ENCODE measurements at places on chromosomes 1 and 21.

- DNase-seq: no peak
Measured at GRCh38 chr21:38852278-38852677, 46.5 kb downstream of the ETS2 start.

- DNase-seq: no peak
Measured at GRCh38 chr21:27206368-27206982, 239.6 kb upstream of the ADAMTS5 start.

DNA sequence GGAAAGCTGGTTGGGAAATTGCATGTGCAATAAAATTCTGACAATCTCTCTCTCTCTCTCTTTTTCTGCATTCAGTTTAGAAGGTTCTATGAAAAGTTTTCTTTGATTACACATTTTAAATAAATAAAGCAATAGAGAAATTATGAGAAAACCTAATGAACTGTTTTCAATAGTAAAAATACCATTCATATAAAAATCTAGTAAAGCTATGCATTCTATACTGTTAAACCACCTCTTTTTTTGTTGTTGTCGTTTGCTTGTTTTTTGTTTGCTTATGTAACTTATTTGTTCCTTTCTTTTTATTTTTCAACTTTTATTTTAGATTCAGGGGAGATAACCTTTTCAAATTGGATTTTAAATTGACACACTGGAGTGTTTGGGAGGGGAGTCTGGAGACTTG lies 14.1 kb upstream of the OR2B11 start:
- DNase-seq: no peak

DNA sequence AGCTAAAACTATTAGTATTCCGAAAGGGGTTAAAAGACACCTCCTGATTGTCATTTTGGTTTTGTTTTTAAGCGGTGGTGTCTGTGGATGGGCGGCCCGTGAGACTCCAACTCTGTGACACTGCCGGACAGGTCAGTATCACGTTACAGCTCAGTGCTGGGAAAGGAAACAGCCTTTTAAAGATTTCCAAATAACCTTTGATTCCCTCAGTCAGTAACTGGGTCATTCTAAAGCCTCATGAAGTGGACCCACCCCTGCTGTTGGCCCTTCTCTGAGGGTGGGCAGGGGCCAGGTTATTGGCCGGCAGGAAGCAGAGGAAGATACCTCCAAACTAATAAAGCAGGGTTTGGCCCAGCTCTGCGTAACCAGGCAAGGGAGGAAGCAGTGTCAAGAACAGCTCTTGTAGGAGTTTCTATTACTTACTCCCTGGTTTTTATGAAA lies 2.3 kb downstream of the RHOU start:
- no peak for DNase-seq

GRCh38 chr1:49102752-49103151 lies 326.1 kb upstream of the BEND5 start:
- no peak for DNase-seq

DNA sequence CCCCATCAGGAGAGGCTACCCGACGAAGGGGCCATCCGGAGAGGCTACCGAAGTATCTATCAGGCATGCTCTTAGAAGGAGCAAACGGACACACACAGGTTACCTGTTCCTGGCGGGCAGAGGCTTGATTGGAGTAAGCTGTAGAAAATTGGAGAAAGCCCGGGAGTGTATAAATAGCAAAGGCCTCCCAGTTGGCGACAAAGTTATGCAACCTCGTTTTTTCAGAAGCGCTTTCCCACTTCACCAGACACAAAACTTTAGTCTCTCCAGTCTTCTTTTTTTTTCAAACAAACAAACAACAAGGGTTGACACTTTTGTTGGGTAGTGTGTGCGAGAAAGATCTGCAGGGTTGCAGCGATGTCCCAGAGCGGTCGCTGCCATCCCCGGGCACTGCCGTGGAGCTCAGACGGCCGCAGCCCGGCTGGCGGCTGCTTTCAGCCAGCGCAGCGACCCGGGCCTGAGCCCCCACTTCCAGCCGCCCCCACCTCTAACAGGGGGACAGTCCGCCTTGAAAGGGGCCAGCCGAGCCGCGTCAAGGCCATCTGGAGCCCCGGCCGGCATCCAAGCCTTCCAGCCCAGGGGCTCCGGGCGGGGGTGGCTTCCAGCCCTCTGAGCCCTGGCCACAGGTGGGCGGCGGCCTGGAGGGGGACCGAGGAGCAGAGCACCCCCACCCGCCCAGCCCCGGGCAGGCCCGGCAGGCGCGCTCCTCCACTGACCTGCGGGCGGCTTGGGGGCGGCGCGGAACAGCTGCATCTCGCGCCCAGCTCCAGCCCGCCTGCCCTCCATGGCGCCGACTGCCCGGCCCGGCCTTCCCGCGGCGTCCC lies 616 bp downstream of the MCOLN3 start:
- no peak for DNase-seq

- no peak for DNase-seq
Measured at GRCh38 chr21:16642353-16642752, 870.5 kb upstream of the CXADR start.
